Muscle of arm (tissue), 14 donors: ENCODE measurements at places on chromosomes 4 and X.

- DNase-seq = no peak
Measured at GRCh38 chrX:19760841-19761512, 126.4 kb downstream of the SH3KBP1 start.

GRCh38 chrX:15653961-15654360, 10.6 kb downstream of the CLTRN start:
- no peak for DNase-seq

- no peak for DNase-seq
Measured at GRCh38 chr4:11548597-11549082, 119.9 kb upstream of the HS3ST1 start.

DNA sequence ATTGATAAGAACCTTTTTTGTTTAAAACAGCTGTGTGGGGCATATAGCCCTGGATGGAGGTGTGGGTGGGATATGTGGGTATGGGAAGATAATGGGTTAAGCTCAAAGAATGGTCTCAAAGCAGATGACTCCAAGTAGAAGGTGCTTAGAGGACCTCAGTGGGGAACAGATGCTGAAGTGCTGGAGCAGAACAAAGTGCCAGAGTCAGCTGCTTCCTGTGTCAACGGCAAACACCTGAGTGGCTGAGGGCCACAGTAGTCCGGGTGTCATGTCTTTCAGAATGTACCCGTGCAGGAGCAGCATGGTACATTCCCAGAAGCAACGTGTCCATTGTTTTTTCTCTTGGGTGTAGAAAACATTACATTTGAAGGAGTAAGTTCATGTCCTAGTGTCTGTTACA, 210.6 kb downstream of the CCNG2 start:
- no peak for DNase-seq

GRCh38 chr4:16067515-16067914, 16.3 kb downstream of the PROM1 start:
- no peak for DNase-seq

GRCh38 chr4:184529283-184529682, 54.9 kb upstream of the IRF2 start:
- no peak for DNase-seq

- no peak for DNase-seq
Measured at GRCh38 chrX:69083361-69083760, 81.9 kb downstream of the PJA1 start.

DNA sequence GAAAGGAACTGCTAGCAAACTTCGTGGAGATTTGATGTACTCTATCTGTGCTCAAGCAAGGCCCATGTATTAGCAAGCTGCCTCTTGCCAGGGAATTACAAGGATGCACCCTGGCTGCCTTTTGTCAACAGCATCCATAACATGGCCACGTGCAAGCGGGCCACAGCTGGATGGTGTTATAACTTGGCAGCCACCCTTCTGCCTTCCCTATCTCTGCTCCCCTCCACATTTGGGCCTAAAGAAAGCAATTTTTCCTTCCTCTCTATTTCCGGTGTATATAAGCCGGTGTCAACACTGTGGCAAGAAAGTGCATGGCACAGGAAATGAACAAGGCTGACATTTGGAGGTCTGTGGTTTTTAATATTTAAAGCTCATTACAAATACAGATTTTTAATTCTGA, 94.8 kb downstream of the CLNK start:
- DNase-seq = no peak

DNA sequence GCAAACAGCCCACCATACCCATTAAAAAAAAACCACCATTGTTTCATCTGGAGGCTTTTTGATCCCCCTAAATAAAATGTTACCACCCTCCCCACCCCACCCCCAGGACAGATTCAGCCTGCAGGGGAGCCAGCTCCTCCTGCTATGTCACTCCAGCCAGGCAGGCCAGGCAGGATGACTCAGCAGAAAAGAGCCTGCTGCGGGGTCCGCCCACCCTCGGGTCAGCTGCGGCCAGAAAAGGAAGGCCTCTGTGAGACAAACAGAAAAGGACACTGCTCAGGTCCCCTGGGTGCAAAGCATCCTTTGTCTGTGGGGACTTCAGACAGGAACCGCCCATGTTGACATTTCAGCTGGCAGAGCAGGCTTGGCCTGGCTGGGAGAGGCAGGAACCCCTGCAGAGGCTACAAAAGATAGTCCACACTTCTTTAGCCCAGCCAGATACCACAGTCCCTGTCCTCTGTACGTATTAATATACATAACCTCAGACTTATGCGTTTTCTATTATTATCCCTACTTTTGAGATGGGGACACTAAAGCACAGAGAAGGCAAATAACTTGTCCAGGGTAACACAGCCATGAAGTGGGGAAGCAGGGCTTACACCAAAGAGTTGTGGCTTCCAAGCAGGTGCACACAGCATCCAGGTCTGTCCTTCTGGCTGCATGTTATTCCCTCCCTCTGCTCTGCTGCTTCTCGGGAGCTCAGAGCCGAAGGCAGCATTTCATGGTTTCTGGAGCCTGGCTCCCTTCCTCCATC, 147.7 kb downstream of the CPEB2 start:
- DNase-seq = peak; percentile 52

DNA sequence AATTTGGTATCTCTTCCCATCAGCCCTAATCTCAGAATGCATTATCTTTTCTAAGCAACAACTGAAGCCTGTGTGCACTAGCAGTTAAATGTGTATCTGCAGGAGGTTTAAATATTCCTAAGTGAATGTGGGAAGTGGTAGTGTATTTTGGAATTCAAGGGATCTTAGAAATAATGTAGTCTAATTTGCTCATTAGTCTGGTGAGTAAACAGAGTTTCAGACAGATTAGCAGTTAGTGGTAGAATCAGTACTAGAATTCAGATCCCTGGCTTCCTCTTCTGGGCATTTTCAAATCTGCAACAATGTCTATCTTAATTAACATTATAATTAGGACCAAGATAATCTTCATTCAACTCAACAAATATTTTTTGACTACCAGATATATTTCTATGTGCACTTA, 11.7 kb upstream of the CXCL2 start:
- DNase-seq = no peak

DNA sequence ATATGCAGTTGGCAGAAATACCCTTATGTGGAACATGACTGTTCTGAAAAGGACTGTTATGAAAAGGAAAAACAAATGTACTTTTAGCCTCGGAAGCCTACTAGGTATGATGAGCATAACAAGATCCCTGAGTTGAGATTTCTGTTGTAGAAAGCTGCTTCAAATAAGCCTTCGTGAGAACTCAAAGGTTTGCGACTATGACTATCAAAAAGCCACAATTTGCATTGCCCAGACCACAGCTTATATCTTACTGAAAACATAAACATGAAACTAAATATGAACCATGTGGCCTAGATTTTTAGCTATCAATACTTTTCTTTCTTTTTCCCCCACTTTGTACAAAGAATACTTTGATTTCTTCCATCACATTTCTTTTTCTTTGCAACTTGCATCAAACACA, 398.2 kb upstream of the LCORL start:
- no peak for DNase-seq

DNA sequence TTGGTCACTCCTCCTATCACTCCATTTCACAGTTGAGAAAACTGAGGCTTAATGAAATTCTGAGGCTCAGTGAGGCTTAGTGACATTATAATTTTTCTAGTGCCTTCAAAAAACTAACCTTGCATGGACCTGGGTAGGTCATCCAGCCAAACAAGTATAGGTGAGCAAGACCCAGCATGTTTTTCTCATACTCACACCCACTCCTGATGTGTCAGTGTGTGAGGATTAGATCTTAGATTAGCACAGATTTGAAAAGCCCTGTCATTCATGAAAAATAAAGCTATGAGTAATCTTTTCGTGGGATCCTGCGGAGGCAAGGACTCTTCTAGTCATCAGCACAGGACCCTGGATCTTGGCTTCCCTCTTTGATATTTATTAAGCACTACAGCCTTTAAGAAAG, 146.7 kb downstream of the CHIC2 start:
- DNase-seq = no peak

DNA sequence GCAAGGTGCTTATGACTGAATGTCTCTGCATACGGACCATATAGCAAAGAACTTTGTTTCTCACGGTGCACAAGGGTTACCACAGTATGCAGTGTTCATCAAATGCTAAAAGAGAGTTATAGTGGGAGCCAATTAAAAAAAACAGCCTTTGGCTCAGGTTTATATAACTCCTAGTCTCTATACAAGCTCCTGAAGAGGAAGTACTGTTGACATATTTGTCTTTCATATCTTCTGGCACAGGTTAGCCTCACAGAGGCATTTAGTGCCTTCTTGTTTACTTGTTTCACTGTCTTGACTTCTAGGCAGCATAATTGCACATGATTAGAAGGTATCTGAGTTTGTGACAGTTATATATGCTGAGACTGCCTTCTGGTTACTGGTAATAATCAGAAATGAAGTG, 158.8 kb upstream of the FAM47C start:
- no peak for DNase-seq

- no peak for DNase-seq
Measured at GRCh38 chr4:165512424-165512823, 133.6 kb downstream of the CPE start.

- DNase-seq = no peak
Measured at GRCh38 chrX:39222346-39223113, 421.3 kb downstream of the MID1IP1 start.

- no peak for DNase-seq
Measured at GRCh38 chr4:184280591-184281071, 63.0 kb upstream of the ENPP6 start.

DNA sequence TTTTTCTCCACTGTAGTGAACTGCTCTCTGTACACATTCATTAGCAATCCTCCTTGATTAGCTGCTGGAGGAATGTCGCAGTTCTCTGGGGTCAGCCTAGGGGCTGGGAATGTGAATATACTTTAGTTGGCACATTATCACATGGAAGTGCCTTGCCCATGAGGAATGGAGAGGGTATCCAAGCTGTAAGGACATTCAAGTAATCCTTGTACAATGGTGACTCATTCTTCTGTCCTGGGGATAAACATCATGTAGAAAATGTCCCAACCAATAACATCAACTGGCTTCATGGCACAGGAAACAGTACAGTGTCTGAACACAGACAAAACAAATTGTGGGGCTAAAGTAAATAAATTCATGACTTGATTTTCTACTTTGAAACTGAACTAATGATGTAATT, 147.1 kb downstream of the GLRA2 start:
- no peak for DNase-seq

DNA sequence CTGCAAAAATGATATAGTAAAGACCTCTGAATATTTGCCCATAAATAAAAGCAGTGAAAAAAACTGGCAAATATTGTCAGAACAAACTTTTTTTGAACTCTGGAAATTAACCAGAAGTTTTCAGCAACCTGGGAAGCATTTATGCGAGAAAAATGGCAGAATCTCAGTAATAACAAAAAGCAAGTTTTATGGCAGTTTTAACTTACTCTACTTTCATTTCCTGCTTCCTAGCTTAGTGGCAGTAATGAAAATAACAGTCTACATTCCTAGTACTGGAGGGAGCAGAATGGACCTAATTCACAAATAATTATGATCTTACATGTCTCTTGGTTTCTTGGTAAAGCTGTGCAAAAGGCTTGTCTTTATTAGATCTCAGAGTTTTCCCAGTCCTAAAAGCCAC, 460.1 kb downstream of the NAF1 start:
- peak; percentile 35 for DNase-seq

- DNase-seq = no peak
Measured at GRCh38 chrX:82362550-82362949, 1145.5 kb upstream of the POU3F4 start.

DNA sequence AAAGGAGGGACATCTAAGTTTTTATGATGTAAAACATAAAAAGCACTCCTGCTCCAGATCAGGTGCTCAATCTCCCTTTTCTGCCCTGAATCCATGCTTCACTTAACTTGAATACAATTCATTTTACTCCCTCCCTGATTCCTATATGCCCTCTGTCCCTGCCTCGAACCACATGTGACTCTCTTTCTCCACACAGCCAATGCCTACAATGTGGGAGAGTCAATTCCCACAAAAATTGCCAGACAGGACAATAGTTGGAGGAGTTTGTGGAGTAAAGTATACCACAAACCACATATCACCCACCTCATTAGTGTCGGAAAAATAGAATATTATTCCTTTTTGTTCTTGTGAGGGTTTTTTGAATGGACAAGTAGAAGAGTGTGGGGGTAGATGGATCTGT, 9.7 kb downstream of the AMMECR1 start:
- DNase-seq = no peak

DNA sequence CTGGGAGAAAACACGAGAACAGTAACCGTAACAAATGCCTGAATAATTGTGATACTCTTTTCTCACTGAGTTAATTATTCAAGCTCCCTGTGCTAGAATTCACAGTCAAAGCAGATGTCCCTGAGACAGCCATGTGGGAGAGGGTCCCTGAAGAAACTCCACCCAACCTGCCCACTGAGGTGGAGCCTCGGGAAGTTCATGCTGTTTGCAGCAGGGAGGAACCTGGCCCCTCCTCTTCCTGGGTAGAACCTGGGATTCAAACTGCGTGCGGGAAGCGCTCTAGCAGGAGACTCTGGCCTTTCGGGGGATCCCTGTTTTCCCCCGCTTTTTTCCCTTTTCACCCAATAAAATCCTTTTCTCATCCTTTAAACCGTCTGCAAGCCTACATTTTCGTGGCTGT, 20.2 kb upstream of the RHOH start:
- DNase-seq = no peak

DNA sequence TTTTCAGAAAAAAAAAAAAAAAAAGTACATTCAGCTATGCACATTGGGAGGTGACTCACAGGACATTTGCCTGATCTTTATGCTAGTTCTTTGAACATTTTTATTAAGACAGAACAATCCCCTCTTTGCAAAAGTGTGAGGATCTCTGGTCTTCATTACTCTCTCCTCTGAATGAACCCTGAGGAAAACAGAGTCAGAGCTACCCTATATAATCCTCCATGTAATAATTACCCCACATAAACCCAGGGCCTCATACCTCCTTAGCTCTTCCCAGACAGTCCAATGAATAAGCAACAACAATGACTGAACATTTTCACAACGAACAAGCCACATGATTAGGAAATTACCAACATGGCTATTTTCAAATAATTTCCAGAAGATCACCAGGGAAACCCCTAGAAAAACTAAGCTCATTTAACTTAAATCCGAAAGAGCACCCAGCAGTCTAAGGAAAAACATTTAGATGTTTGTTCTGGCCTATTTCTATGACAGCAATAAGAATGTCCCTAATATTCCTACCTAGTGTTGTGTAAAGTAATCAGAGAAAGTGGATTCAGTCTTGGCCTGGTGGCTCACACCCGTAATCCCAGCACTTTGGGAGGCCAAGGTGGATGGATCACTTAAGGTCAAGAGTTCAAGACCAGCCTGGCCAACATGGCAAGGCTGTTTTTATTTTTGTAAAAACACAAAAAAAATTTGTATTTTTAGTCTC, 37.8 kb downstream of the TBC1D9 start:
- no peak for DNase-seq

DNA sequence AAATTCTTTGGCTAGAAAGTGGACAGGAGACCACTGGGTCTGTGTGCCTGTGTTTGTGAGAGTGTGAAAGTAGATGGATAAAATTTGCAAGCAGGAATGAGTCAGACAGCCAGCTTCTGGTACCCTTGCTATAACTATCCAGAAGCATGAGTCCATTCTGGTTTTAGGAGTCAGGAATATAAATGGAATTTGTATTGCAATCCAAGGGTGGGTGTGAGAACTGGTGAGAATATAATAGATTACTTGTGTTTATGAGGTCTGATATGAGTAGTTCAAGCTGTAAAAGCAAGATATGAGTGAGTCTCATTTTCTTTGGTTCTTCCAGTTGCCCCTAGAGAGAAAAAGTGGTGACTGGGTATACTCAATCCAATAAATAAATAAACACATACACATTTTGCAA, 212.7 kb upstream of the TAPT1 start:
- no peak for DNase-seq
